Kidney tubule cell (primary cell): ENCODE measurements at places on chromosomes 12 and 14.
A peak's percentile ranks its signal among the peaks of the same experiment; 100 is the strongest.

DNA sequence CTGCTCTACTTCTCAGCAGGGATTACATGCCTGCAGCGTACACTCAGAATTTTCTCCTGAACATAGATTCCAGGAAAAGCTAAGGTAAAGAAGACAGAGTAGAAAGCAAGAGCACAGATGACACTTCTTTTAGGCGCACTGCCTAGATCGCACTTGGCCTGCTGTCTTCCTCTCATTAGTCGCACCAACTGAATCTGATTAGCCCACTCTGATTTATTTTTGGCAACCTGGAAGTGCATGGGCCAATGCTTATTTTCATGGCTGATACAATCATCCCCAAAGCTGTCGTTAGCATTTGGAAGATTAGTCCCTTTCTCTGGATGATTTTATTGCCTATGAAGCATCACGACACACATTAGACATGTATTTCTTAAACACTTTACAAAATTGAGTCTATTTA, 152.5 kb downstream of the PTPRO start:
- no peak for DNase-seq

GRCh38 chr14:93133464-93133863, 17.7 kb upstream of the ITPK1 start:
- DNase-seq = no peak

GRCh38 chr12:113190761-113191160, 5.2 kb downstream of the RITA1 start:
- peak; percentile 34 for DNase-seq

GRCh38 chr14:65428691-65429090, 16.2 kb downstream of the FUT8 start:
- DNase-seq = no peak

GRCh38 chr14:95849761-95850160, 26.9 kb upstream of the TUNAR start:
- DNase-seq = no peak

DNA sequence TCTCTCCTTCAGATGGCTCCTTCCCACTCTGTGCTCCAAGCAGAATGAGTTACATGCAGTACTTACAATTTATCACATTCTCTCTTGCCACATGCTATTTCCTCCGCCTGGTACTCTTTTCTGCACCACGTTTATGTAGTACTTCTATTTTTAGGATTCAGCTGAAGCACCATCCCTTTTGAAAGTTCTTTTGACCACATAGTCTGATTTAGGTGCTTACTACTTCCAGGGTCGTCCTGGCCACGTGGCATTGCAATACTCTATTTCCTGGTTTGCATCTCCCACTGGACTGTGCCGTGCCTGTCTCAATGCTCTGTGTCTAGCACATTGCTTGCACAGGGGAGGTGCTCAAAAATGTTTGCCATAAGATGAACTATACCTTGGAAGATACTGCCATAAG, 16.3 kb upstream of the TBC1D30 start:
- no peak for DNase-seq

- DNase-seq = no peak
These were observed 291.5 kb downstream of the RPS29 start for GRCh38 chr14:49294621-49295148.

GRCh38 chr12:120257041-120257821, 8.3 kb downstream of the PXN start:
- DNase-seq = peak; percentile 68

DNA sequence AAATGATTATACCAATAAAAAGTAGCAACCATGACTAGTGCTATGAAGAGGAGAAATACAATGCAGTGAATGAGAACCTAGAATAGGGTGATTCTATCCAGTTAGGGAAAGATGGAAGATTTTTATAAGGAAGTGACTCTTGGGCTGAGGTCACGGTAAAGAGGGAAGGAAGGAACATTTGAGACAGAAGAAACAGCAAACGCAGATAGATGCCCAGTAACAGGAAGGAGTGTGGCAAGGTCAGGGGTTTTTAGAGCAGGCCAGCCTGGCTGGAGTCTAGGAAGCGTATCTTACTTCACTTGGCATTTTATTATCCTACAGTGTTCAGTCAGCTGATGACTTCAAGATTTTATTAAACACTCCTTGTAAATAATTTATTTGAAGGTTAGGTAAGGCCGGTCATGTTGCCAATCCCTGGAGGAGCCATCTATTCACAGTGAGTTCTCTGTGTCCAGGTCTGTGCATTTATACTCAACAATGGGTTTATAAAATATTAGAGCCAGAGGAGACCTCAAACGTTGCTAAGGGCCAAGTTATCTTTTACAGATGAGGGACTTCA, 170.6 kb downstream of the PRKCH start:
- peak; percentile 59 for DNase-seq

GRCh38 chr14:73723406-73723796, 9.2 kb upstream of the PNMA1 start:
- peak; percentile 82 for DNase-seq

GRCh38 chr14:64421166-64421565, 33.0 kb downstream of the MTHFD1 start:
- DNase-seq = peak; percentile 41

GRCh38 chr12:50764286-50765094, 589 bp downstream of the ATF1 start:
- DNase-seq = peak; percentile 44

DNA sequence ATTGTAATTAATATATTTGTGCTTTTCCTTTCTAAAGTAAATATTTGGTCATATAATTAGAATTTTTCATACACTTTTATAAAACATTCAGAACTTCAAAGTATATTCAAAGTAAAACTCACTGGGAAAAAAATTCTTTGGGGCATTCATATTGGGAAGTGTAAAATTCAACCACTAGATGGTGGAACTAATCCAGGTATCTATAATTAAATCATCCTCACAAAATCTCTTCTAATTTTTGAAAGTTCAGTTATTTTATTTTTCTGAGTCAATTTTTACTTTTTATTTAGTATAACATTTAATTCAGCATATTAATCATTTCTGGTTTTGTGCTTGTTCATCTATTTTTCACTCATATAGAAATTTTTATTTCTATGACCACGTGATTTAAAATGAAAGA, 81.0 kb downstream of the NTS start:
- DNase-seq = no peak

GRCh38 chr12:96061864-96062453, 26.6 kb upstream of the LTA4H start:
- peak; percentile 79 for DNase-seq

DNA sequence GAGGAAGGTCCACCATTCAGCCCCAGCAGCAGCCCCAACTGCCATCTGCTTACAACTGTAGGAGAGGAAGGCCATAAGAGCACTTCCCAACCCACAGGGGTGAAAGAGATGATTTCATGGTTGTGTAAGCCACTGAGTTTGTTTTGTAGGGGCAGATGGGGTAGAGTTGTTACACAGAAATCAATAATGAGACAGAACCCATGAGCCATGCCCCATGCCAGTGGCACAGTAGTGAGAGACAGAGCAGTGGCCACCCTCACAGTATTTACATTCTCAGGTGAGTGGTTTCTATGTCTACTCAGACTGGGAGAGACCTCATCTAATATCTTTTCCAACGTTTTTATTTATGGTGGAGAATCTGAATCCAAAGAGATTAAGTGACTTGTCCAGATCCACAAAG, 68.6 kb downstream of the NUAK1 start:
- no peak for DNase-seq

GRCh38 chr14:25017562-25017961, 32.4 kb downstream of the STXBP6 start:
- DNase-seq = no peak
